ENCODE measurements at places on chromosomes 6 and 20. TPM values are rescaled to one million over a fixed set of nuclear protein-coding genes. Genes with fewer than 3 reads are reported as not detected.

The GRM1 gene
- 0.07 TPM for total RNA-seq

The BPIFB2 gene
- total RNA-seq = not detected

The PNPLA1 gene
- not detected for total RNA-seq

The RRBP1 gene
- 101 TPM for total RNA-seq

The C6orf163 gene
- total RNA-seq = 0.36 TPM
